Fibroblast of skin of scalp (primary cell): ENCODE measurements at places on chromosomes 5 and 9.

GRCh38 chr5:15106530-15107283, 235.1 kb upstream of the ANKH start:
- no peak for DNase-seq

DNA sequence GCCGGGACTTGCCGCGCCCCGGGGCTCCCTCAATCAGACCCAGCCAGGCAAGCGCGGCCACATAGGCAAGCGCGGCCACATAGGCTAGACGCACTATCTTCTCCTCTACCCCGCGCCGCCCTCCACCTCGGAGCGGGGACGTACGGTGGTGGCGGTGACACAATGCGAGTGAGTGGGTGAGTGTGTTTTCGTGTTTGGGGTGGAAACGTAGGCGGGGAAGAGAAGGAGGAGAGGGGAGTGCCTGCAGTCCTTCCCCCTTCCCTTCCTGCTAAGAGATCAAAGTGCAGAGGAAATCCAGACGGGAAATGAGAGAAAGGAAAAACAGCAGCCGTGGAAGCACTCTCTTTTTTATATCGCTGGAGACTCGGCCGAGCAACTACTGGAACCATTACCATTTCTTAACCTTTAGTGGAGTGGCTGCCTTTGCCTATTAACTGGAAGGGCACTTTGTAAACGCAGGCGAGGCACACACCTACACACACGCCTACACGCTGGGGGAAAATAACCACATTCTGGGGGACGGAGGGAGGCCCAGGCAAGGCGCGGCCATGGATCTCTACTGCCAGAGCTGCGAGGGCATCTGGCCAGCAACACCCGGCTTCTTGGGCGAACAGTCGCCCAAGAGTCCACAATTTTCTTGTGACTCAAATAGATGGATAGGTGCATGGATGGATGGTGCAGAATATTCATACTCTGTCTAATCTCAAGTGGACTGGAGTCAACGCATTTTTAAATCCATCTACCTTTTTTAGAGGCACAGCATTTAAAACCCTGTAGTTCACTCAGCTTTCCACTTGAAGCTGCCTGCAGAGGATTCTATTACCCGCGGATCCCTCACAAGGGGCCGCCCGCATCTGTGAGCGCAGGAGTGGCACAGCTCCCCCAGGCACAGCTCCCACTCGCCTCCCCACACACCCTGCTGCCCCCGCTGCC, 2.1 kb downstream of the EDIL3 start:
- peak; percentile 79 for DNase-seq

DNA sequence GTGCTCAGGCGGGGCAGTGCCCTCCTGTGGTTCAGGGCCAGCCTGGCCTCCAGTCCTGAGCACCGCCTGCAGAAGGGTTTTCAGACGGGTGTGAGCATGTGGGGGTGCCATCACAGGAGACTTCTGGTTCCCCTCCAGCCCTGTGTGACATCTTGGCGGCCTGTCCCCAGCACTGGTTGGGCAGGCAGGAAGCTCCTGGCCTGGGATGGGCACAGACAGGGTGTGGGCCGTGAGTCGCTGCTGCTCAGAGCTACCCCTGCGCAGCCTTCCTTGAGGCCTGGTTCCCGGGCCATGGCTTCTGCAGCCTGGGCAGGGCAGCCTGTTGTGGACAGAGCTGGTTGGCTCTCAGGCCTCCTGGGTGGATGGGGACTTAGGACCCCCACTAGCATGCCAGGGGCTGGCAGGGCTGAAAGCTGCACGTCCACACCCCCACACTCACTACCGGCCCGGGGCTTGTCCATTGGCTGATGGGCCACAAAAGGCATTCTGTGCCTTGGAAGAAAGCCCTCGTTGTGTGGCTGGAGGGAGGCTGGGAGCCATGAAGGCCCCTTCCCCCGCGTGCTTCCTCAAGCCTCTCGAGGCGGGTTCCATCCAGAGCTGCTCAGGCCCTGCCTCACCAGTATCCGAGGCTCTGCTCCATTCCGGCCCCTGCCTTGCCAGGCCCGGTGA, 58.7 kb downstream of the RXRA start:
- no peak for DNase-seq

- DNase-seq: no peak
Observed at GRCh38 chr5:112718344-112718743, 19.3 kb upstream of the APC start.

DNA sequence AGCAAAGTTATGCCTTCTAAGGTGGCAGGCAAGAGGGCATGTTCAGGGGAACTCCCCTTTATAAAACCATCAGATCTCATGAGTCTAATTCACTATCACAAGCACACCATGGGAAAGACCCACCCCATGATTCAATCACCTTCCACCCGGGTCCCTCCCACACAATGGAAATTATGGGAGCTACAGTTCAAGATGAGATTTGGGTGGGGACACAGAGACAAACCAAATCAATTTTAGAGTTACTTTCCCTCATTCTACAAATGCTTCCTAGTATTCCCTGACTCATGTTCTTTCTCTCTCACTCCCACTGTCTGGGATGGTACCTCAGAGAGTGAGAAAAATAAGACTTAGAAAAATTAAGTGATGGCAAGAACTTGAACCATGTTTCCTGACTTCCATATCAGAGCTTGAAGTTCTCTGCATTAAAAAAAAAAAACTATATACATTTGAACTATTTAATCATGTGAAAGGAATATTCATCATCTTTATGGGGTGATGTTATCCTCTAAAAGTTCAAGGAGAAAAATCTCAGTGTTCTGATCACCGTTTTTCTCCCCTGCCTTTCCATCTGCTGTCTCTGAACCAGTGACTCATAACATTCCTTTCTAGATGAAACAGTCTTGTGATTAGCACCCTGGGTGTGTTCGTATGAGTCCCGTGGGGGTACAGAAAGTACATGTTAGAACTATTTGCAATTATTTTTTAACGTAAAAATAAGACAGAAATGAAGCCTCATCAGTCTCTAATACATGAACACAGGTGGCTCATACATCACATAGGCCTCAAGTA, 282.9 kb downstream of the SLF1 start:
- DNase-seq: peak; percentile 54

GRCh38 chr5:97601651-97602050, 418.6 kb upstream of the RIOK2 start:
- peak; percentile 11 for DNase-seq

GRCh38 chr5:80238097-80238496, 17.8 kb downstream of the SERINC5 start:
- no peak for DNase-seq

GRCh38 chr5:30607301-30607894, 586.1 kb upstream of the CDH6 start:
- DNase-seq: no peak

DNA sequence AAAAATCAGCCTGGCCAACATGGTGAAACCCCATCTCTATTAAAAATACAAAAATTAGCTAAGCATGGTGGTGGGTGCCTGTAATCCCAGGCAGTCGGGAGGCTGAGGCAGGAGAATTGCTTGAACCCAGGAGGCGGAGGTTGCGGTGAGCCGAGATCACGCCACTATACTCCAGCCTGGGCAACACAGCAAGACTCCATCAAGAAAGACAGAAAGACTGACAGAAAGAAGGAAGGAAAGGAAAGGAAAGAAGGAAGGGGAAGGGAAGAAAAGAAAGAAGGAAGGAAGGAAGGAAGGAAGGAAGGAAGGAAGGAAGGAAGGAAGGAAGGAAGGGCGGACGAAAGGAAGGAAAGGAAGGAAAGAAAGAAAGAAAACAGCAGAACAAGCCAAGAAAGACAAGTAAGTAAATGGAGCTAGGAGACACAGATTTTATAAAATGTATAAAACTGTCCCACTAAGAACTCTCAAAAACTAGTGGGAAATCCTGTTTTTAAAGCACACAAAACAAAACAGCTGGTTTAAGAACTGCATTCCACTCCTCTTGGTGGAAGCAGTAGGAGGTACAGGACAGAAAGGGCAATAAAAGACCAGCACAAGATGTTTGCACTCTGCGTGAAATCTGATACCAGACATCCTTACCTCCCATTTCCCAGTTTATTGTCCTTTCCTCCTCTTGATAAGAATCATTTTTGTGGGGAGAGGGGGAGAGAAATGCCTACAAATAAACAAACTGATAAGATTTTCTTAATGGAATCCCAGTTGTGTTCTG, 46.7 kb downstream of the MYO10 start:
- peak; percentile 54 for DNase-seq

GRCh38 chr5:35269006-35269405, 38.7 kb upstream of the PRLR start:
- no peak for DNase-seq

GRCh38 chr5:179238628-179238970, 106.7 kb downstream of the ADAMTS2 start:
- DNase-seq: no peak

DNA sequence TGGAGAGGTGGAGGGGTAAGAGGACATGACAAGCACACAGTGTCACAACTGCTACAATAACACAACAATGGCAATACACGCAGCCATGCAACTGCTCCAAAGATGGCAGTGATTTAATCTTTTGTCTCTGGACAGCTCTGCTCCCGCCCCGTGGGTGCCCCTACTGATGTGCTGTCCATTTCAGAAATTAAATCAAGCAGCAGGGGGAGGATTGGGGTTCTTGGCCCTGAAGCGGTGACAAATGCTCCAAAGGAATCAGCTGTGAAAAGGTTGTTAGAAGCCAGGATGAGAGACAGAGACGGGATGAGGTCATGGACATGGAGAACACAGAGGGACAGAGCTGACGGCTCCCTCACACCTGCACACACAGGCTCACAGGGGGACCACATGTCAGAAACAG, 22.6 kb downstream of the CNTFR start:
- DNase-seq: no peak

DNA sequence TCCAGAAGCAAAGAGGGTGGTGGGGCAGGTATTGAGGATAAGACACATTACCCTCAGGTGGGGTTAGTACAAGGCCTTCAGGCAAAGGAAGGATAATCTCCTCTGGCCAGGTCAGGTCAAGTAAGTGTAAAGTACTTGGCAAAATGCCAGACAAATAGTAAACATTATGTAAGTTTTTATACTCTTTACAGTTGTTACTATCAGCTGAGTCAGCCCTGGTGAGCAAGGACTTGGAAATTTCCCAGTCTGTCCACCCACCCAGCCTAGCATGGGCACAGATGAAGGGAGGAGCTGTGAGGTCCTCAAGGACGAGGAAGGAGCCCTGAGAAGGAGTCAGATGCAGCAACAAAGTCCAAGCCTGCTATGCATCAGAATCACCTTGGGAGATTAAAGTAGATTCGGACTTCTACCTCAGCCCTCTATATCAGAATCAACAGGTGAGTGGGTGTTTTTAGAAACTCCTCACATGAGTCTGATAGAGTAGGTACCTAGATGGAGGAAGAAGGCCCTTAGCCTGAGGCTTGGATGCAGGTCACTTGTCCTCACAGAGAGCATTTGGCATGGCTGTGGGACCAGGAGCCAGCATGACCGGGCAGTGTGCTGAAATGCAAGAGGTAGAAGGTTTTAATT, 50.2 kb upstream of the BARX1 start:
- DNase-seq: peak; percentile 2

GRCh38 chr5:53368516-53368915, 111.9 kb upstream of the FST start:
- DNase-seq: no peak

DNA sequence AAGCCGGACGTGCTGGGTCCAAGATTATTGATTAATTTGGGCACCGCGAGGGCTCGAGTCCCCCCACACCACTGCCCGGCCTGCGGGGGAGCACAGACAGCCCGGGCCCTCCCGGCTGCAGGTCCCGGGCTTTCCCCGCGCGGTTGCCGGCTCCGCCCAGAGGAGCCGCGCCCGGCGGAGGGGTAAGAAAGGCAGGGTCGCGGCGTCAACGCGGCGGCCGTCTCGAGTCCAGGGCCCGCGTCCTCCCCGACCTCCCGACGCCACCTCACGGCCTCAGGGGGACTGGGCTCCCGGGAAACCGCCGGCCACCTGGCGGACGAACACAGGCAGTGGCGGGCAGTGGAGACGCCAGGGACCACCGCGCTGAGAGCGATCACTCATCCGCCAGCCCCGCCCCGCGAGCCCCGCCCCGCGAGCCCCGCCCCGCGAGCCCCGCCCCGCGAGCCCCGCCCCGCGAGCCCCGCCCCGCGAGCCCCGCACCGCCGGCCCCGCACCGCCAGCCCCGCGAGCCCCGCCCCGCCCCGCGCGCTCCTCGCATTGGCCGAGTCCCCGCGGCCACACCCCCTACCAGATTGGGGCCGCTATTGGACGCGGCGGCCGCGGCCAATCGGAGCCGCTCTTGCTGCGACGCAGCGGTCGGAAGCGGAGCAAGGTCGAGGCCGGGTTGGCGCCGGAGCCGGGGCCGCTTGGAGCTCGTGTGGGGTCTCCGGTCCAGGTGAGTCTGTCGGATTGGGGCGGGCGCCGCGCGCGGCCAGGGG, at the start of gene MRPL41:
MRPL41 (plus strand) TSS at position 616 of the 758 bp plus-strand sequence. CDS start 203 bp downstream, outside the sequence.
- DNase-seq: peak; percentile 88
